ENCODE measurements at places on chromosomes 3 and 15.

DNA sequence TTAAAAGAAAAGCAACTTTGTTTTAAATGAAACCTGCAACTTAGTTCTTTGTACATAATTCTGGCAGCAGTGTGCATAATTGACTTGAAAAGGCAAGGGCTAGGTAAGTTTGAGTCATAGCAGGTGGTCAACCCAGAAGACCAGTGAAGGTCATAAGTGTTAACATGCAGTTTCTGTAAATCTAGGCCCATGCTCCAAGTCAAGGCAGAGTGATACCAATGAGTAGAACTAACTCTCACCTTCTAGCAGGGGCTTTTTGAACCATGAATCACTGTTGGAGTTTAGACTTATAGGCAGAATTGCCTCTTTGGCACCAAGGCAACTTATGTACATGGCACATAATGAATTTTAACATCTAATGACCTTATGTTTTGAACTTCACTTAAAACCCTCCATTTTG is 29.5 kb upstream of the IL20RB start:
- DNase-seq, result no peak

GRCh38 chr3:150344079-150344759 is 63.9 kb upstream of the TSC22D2 start:
- DNase-seq, result no peak

DNA sequence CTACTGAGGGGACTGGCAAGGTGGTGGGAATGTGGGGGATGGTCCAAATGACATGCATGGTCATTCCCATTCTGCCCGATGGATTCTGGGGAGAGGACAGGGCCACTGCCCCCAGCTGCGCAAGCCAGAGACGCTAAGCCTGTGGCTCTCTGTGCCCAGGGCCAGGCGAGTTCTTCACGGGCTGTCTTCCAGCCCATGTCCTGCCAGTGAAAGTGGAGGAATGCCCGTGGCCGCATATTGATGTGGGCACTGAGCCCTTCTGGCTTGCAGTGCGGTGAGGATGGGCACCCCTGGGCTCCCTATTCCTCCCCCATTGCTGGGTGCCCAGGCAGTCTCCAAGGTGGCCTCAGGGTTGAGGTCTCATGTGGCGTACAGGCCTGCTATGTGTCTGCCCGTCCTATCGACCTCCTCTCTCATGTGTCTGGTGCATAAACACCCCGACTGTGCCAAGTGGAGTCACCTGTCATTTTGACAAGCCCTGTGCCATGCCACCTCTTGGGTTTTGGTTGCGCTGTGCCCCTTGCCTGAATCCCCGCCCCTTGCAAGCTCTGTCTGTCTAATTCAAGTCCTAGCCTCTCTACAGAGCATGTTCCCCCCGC is 116.8 kb downstream of the TMEM266 start:
- DNase-seq, result no peak

DNA sequence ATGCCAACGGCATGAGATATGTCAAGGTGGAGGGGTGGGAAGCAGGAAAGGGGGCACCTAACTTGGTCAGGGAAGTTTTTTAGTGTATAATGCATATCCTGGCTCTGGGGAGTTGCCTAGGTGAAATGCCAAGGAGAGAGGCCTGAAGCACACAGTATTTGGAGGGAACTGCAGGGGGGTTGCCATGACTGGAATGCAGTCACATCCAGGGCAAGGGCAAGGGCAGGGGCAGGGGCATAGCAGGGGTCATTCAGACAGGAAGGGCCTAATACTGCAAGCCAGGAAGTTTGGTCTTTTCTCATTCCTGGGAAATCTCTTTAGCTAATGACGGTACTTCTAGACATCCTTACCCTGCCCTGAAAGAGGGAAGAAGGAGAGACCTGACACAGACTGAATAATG is 60.5 kb downstream of the MYRIP start:
- DNase-seq, result no peak

- DNase-seq, result peak; percentile 28
Observed at GRCh38 chr3:14598143-14598569, 53.4 kb upstream of the CCDC174 start.

- DNase-seq, result no peak
Observed at GRCh38 chr3:42728668-42729364, 26.2 kb upstream of the HHATL start.

DNA sequence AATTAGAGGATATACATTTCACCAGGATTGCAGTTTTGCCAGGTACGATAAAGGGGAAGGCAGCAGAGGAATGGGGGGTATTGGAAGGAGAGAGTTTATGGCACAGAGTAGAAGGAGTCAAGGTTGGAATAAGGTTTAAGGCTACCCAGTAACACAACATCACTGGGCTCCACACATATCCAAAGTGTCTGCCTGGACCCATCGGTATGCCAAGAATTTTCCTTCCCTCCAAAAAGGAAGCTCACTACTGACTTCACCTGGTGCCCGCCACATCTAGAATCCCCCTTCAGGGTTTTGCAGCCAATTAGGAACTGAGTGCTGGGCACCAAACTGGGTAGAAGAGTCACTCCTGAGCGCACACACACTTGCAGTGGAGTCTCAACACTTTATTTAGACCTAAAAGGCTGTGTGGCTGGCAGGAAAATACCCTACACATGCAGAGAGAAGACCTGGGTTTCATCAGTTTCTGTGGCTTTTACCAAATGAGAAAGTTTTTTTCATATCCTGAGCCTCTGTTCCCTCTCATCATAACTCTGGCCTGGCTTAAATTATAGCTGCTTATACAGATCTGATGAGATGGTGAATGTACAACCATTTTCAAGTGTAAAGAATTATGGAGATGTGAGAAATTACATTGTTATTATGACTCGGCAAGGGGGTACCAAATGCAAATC is 190.8 kb upstream of the LPP start:
- DNase-seq, result no peak

- DNase-seq, result no peak
Observed at GRCh38 chr3:32816439-32817256, 1.1 kb upstream of the TRIM71 start.

DNA sequence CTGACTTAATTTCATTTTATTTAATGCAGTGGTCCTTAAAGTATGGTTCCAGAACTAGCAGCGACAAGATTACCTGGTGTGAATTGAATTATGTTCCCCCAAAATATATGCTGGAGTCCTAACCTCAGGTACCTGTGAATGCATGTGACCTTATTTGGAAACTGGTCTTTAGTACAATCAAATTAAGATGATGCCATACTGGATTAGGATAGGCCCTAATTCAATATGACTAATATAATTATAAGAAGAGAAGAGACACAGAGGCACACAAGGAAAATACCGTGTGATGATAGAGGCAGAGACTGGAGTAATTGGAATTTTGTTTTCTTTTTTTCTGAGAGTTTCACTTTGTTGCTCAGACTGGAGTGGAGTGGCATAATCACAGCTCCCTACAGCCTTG is 12.6 kb upstream of the SPATA16 start:
- DNase-seq, result no peak

DNA sequence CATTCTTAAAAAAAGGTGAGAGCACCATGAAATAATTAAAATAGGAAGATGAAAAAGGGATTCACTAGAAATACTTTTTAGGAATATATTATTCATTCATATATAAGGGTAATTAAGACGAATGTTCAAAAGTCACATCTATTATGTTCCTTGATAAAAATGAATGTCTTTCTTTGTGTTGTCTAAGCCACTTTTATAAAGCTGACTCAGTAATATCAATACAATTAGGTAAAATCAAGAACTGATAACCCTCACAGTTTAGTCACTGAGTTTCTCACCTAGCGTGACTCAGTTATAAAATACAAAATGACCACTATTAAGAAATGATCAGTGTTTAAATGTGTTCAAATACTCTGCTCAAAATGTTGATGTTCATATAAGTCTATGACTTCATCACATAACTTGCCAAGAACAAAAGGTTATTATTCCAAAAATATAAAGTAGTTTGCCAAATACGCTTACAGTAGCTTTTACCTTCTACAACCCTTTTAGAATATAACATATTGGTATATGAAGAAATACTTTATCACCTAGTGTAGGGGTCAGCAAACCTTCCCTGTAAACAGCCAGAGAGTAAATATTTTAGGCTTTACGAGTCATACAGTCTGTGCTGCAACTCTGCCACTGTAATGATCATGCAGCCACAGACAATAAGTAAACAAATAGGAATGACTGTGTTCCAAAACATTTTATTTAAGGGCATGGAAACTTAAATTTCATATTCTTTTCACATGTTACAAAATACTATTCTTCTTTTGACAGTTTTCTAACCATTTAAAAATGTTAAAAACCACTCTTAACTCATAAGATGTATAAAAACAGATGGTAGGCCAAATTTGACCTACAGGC is 369.8 kb downstream of the TBC1D5 start:
- DNase-seq, result no peak

DNA sequence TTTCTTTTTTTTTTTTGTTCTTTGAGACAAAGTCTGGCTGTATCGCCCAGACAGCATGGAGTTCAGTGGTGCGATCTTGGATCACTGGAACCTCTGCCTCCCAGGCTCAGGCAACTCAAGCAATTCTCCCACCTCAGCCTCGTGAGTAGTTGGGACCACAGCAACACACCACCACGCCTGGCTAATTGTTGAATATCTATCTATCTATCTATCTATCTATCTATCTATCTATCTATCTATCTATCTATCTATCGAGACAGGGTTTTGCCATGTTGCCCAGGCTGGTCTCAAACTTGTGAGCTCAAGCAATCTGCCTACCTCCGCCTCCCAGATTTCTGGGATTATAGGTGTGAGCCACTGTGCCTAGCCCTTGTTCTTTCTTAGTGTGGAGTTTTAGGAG is 143.3 kb upstream of the DPH6 start:
- no peak for DNase-seq

DNA sequence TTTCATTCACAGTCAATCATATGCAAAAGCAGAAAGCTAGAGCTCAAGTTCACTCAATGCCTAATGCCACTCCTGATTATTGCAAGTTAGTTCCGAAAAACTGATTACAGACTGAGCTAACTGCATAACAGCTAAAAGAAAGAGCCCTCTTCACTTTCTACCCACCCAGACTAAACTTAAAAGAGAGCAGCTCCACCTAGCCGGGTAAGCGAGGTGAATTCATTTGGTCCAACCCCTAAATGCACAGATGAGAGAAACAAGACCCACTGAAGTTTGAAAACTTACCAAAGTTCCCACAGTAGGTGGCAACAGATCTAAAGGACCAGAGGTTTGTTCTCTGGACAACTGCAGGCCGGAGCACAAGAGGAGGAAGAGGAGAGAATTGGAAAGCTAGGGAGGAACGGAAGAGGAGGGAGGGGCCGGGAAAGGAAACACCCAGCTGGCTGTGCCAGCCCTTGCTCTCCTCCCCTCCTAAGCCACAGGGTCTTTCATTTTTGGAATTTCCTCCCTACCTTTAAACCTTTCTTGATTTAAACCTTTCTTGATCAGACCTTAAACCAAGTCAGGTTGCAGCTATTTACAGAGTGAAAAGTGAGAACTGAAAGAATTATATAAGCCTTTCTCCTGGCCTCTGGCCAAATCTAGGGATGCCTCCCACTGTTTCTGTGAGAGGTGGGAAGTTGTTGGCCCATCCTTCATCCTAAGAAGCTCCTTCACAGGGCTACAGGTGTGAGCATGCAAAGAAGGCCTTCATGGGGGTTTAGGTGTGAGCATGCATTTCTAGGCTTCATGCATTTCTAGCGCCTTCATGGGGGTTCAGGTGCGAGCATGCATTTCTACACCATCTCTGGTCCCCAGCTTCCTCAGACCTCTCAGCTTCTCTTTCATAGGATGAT is 114.7 kb upstream of the LMOD3 start:
- no peak for DNase-seq

DNA sequence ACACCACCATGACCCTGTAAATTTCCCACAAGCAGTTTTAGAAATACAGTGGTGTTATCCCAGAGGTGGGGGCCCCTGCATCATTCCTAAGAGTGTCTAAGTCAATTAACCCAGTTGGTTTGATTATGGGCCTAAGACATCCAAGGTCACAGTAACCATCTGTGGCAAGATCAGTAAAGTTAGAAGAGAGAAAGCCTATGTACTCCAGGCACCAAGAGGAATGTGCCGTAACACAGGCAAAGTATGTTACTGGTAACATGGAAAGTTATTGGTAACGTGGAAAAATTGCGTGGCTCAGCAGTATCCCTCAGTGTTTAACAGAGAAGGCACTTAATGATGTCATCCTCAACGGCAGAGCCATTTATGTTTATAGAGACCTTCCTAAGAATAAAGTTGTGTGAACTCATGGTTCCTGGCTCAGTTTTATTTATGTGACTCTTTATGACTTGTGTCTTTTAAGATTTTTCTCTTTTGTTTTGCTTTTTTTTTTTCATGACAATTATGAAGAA is 144.1 kb upstream of the RASGRP1 start:
- no peak for DNase-seq

DNA sequence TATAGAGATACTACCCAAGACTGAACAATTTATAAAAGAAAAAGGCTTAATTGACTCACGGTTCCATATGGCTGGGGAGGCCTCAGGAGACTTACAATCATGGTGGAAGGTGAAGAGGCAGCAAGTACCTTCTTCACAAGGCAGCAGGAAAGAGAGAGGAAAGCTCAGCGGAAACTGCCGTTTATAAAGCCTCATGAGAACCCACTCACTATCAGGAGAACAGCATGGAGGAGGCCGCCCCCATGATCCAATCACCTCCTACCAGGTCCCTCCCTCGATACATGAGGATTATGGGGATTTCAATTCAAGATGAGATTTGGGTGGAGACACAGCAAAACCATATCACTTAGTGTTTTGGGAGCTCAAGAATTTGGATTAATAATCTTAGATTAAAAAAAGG is 240.2 kb downstream of the UACA start:
- no peak for DNase-seq

- no peak for DNase-seq
Observed at GRCh38 chr3:14451844-14452739, 49.7 kb downstream of the SLC6A6 start.

- DNase-seq, result no peak
Observed at GRCh38 chr3:41116851-41117250, 82.5 kb upstream of the CTNNB1 start.

GRCh38 chr15:63276342-63277037 is 915 bp upstream of the APH1B start:
- no peak for DNase-seq

GRCh38 chr3:124653797-124654469 is 76.3 kb upstream of the UMPS start:
- DNase-seq, result no peak

Data from stimulated activated CD4-positive, alpha-beta T cell treated with anti-CD3 and anti-CD28 coated beads, Interleukin-15, amount 100 ng/mL, for 48 hours (primary cell).